ENCODE measurements at places on chromosomes 2 and 18.

- no peak for DNase-seq
These were observed 1053.0 kb downstream of the TSN start for GRCh38 chr2:122808286-122808969.

- no peak for DNase-seq
These were observed 207.9 kb downstream of the SEPTIN10 start for GRCh38 chr2:109405873-109406272.

GRCh38 chr2:43088143-43089073, 138.0 kb downstream of the ZFP36L2 start:
- DNase-seq = no peak

GRCh38 chr2:27118525-27119329, at the start of gene CGREF1:
CGREF1 (minus strand) TSS chr2:27119128; CDS start chr2:27104366, 14,762 bp downstream.
- DNase-seq = peak; percentile 29

GRCh38 chr2:174333017-174333371, 1.8 kb upstream of the SP9 start:
- no peak for DNase-seq

- DNase-seq = no peak
These were observed 41.6 kb downstream of the LAMA3 start for GRCh38 chr18:23730857-23731256.

DNA sequence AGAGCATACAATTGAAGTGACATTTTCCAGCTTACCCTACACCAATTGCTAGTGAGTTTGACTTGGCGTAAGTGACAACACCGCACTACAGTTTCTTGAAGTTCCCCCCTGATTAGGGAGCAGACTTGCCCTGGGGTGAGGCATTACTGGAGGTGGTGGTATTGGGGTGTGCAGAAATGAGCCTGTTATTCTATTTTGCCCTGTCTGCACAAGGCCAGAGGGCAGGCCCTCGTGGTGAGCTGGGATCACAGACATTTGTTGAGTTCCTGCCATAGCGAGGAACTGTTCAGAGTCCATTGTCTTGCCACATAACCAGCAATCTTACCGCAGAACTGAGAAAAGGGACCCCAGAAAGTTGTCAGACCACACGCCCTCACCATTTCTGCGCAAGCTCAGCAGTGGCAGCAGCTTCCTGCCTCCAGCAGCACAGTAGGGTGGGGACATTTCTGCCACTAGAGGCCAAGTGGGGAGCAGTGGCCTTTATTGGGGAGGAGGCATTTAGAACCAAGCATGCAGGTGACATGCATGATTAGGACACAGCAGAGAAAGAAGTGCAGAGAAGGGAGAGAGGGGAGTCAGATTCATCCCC, 103.6 kb upstream of the BCL2L11 start:
- no peak for DNase-seq
